ENCODE measurements at places on chromosomes 3 and 15.

DNA sequence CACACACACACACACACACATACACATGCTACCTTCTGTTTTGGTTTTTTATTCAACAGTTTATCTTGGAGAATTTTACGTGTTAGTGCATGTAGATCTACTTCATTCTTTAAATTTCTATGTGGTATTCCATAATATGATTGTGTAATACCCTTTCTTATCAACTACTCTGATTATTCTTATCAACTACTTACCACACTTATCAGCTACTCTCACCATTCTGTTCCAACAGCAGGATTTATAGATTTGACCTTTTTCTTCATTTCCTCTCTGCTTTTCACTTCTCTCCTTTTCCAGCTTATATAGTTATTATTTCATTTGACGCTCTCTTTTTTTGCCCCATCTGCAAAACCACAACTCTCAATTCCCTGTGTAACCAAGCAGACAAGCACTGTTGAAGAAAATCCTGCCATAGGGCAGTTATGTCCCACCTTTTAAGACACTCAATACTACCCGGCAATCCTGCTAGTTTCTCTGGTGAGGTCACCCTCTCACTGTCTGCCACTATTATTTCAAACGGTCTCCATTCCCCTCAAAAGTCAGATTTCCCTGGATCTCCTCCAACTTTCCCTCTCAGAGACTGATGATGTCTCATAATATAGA is 56.9 kb upstream of the SATB1 start:
- DNase-seq, result no peak
- no peak overlapping the region for H3K27ac ChIP-seq

DNA sequence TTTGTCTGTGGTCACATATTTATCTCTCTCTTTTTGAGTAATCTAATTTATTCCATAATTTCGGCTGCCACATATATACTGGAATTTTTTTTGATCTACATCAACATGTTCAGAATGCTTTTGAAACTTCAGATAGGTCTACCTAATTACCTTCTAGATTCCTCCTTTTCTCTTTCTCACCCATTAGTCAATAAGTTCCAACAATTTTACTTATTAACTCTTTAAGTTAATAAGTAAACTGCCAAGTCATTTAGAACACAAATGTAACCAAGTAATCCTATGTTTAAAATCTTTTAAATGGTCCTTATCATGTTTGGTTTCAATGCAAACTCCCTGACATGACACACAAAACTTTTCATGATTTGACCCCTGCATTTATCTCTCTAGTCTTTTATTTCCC is 410.5 kb downstream of the UNC13C start:
- DNase-seq, result no peak
- no peaks in the 10 kb centered on the region for H3K27me3 ChIP-seq
- H3K36me3 ChIP-seq, result no peaks in the 10 kb centered on the region
- no peaks in the 10 kb centered on the region for H3K4me1 ChIP-seq

DNA sequence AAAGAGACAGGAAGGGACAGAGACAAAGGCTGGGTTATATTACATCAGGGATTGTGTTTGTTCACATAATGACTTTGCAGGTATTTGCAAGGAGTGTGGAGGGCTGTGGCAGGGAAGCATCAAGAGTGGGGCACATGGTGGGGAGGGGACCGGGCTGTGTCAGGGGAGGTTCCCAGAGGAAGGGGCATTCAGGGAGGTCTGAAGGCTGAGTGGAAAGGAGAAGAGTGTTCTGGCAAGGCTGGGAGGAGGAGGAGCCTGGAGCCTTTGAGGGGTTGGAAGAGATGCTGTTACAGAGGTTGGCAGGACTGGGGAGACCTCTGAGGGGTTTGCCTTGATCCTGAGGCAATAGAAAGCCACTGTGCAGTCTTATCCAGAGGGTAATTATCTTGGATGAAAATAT is 49.4 kb downstream of the EXOG start:
- no peaks in the 10 kb centered on the region for H3K27me3 ChIP-seq
- H3K27ac ChIP-seq, result no peak overlapping the region
- DNase-seq, result no peak
- no peaks in the 10 kb centered on the region for H3K36me3 ChIP-seq
- H3K4me1 ChIP-seq, result no peaks in the 10 kb centered on the region

DNA sequence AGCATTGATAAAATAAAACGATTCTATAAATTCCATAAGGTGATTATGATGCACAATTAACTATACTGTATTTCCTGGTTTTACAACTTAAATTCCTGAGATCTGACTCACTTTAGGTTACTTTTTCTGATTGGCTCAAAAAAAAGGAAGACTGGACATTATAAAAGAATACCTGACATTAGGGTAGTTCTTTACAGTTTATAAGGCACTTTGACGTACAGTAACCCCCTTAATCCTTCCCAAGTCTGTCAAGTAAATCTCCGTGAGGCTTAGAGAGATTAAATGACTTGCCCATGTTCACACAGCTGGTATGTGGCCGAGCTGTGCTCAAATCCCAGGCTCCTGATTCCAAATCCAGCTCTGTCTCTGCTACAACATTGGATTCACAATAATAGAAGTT is 1.0 kb upstream of the SLTM start:
- H3K36me3 ChIP-seq, result no peaks in the 10 kb centered on the region
- no peaks in the 10 kb centered on the region for H3K27me3 ChIP-seq
- DNase-seq, result no peak
- H3K27ac ChIP-seq, result no peak overlapping the region
- peak overlapping the region; percentile 100 for H3K4me3 ChIP-seq

GRCh38 chr3:111237946-111238345 is 166.3 kb downstream of the NECTIN3 start:
- no peak overlapping the region for H3K4me3 ChIP-seq
- no peaks in the 10 kb centered on the region for H3K27me3 ChIP-seq
- H3K36me3 ChIP-seq, result no peaks in the 10 kb centered on the region
- no peak for DNase-seq
- no peak overlapping the region for H3K27ac ChIP-seq

DNA sequence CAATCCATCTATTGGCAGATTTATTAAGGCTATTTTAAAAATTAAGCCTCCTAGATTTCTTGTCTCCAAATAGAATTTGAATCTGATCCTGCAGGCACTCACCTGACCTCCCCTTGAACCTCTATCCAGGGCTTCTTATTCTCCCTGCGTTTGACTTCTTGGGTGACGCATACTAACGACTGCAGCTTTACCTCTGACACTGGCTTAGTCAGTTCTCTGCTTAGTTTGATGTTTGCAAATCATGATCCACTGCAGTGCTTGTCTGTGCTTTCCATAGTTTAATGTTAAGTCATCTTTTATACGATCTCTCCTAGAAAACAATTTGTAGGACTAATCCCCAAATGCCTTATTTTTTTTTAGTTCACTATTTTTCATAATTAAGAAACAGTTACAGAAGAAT is 233.1 kb downstream of the ROBO1 start:
- DNase-seq, result no peak
- H3K27me3 ChIP-seq, result no peaks in the 10 kb centered on the region
- H3K27ac ChIP-seq, result no peak overlapping the region
- H3K4me1 ChIP-seq, result no peaks in the 10 kb centered on the region

DNA sequence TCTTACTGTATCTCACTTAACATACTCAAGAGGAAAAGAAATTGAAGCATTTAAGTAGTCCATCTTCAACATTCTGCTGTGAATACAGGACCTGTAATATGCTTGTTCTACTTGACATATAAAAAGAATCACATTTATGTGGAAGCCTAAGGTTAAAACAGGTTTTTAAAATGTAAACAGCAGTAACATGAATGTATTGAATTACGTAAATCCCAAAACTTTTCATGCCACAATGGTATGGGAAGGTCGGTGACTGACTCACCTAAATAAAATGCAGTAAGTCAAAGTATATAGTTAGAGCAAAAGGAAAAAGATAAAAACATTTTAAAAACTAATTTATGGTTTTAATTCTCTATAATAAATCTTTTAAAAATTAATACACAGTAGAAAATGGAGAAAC is 115.7 kb upstream of the TJP1 start:
- H3K27ac ChIP-seq, result no peak overlapping the region
- no peak for DNase-seq

- no peaks in the 10 kb centered on the region for H3K27me3 ChIP-seq
- no peaks in the 10 kb centered on the region for H3K4me1 ChIP-seq
- H3K4me3 ChIP-seq, result no peak overlapping the region
- no peak overlapping the region for H3K27ac ChIP-seq
- no peak for DNase-seq
These were observed 603.8 kb upstream of the ADAMTS9 start for GRCh38 chr3:65291448-65292125.

GRCh38 chr3:31692751-31693150 is 160.0 kb downstream of the STT3B start:
- H3K27ac ChIP-seq, result no peak overlapping the region
- DNase-seq, result no peak
- no peak overlapping the region for H3K4me3 ChIP-seq
- no peaks in the 10 kb centered on the region for H3K27me3 ChIP-seq
- H3K4me1 ChIP-seq, result peaks cover 2% of the 10 kb centered on the region
- H3K36me3 ChIP-seq, result peaks cover 44% of the 10 kb centered on the region

DNA sequence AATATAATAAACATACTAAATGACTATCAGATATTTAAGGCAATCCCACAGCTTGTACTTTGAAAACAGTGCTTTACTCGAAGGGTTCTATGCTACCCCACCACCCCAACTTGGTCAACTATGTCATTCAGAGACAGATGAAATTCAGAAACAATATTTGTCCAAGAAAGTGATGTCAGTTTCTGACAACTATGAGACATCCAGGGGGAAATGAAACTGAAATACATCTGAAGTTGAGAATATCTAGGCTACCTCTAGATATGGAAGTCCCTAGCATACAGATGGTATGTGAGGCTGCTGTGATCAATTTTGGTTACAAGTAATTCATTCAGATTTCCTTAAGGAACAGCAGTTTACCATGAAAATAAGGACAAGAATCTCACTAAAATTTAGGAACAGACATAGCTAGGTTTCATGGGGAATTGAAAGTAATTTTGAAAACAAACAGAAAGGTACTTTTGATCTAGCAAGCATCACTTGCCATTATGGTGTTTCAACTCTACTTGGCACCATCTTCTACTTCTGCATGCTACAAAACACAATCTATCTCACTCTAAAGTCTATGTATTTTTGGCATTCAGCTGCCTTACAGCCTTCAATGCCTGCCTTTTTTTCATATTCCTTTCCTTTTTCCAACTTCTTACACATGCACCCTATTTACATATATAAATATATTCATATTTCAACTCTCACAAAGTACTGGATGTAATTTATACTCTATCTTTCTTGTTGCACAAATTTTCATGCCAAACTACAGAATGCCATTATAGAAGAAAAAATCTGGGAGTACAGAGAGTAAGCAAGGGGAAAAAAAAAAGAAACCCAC is 21.7 kb downstream of the ATG3 start:
- H3K36me3 ChIP-seq, result peaks cover 17% of the 10 kb centered on the region
- DNase-seq, result peak; percentile 44
- H3K27me3 ChIP-seq, result no peaks in the 10 kb centered on the region
- peaks cover 22% of the 10 kb centered on the region for H3K4me1 ChIP-seq

- no peaks in the 10 kb centered on the region for H3K27me3 ChIP-seq
- no peaks in the 10 kb centered on the region for H3K36me3 ChIP-seq
- H3K27ac ChIP-seq, result no peak overlapping the region
- H3K4me1 ChIP-seq, result no peaks in the 10 kb centered on the region
- no peak overlapping the region for H3K4me3 ChIP-seq
- DNase-seq, result no peak
These were observed 14.1 kb upstream of the SLC35G2 start for GRCh38 chr3:136804813-136805212.

DNA sequence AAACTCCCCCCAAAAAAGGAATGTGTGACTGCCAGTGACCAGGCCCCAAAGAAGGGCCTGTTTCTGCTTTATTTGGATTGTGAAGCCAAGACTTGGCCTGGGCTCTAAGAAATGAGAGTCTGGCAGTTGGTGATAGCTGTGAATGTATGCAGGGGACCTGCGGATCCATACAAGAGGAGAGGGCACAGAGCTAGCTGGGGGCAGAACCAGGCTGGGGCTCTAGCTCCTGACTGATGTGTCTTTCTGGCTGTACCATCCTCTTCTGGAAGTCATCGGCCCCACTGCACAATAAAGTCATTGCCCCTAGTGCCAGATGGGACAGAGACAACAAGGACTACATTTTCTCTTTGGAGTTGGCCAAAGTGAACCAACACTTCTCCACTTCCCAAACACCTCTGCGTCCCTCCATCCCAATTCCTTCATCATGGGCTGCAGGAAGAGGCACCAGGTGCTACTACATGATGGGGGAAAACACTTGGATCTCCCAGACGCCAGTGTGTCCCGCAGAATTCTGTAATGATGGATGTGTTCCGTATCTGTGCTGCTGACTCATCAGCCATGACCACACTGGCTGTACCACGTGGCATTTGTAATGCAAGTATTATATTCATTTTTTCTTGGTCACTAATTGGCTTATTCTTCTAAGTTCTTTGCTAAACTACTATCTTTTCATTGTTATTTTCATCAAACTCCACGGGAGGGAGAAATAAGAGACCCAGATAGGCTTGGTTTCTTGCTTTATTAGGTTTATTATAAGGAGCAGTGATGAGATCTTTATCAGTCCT is 1.7 kb upstream of the PLA2G4F start:
- DNase-seq, result no peak
- H3K27ac ChIP-seq, result no peak overlapping the region
- peaks cover 5% of the 10 kb centered on the region for H3K27me3 ChIP-seq
- peaks cover 4% of the 10 kb centered on the region for H3K36me3 ChIP-seq
- no peak overlapping the region for H3K4me3 ChIP-seq
- no peaks in the 10 kb centered on the region for H3K4me1 ChIP-seq

- H3K27me3 ChIP-seq, result no peaks in the 10 kb centered on the region
- no peak for DNase-seq
- no peaks in the 10 kb centered on the region for H3K36me3 ChIP-seq
These were observed 405.5 kb upstream of the CNTN4 start for GRCh38 chr3:1693145-1693544.

- no peak overlapping the region for H3K4me3 ChIP-seq
- H3K27me3 ChIP-seq, result no peaks in the 10 kb centered on the region
- H3K27ac ChIP-seq, result no peak overlapping the region
- H3K4me1 ChIP-seq, result no peaks in the 10 kb centered on the region
These were observed 963.4 kb upstream of the SEMA6D start for GRCh38 chr15:46753946-46754345.

GRCh38 chr3:177832880-177833279 is 635.6 kb upstream of the TBL1XR1 start:
- no peaks in the 10 kb centered on the region for H3K36me3 ChIP-seq
- no peaks in the 10 kb centered on the region for H3K27me3 ChIP-seq
- no peaks in the 10 kb centered on the region for H3K4me1 ChIP-seq
- no peak overlapping the region for H3K27ac ChIP-seq
- no peak for DNase-seq
- no peak overlapping the region for H3K4me3 ChIP-seq

DNA sequence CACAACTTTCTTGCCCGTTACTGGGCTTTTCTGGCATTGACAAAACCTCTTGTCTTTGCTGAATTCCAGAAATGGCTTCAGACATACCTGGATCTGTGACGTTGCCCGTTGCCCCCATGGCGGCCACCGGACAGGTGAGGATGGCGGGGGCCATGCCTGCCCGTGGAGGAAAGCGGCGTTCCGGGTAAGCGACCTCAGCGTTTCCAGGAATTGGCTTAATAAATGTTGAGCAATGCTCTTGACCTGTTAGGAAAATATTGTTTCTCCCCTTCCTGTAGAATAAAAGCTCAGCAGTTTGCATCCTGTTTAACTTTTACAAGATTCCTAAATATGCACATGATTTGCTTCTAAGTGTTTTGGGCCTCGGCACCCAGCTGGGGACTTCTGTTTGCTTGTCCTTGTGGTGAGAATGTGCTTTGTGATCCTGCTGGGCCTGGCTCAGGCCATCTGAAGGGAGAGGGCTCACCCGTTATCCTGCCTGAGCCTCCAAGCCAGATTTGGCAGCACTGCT is 46.7 kb downstream of the ARNT2 start:
- no peak for DNase-seq
- H3K4me1 ChIP-seq, result peaks cover 5% of the 10 kb centered on the region
- H3K4me3 ChIP-seq, result no peak overlapping the region

Data from naive B cell (primary cell).